MG63 (cell line): ENCODE measurements at places on chromosomes 12 and 14.
A peak's percentile ranks its signal among the peaks of the same experiment; 100 is the strongest.

GRCh38 chr14:89393222-89393745 lies 23.7 kb downstream of the FOXN3 start:
- no peak for DNase-seq

GRCh38 chr12:15728118-15728598 lies 61.0 kb downstream of the EPS8 start:
- DNase-seq, result peak; percentile 81

- DNase-seq, result no peak
Measured at GRCh38 chr14:33343016-33343415, 404.3 kb downstream of the NPAS3 start.

DNA sequence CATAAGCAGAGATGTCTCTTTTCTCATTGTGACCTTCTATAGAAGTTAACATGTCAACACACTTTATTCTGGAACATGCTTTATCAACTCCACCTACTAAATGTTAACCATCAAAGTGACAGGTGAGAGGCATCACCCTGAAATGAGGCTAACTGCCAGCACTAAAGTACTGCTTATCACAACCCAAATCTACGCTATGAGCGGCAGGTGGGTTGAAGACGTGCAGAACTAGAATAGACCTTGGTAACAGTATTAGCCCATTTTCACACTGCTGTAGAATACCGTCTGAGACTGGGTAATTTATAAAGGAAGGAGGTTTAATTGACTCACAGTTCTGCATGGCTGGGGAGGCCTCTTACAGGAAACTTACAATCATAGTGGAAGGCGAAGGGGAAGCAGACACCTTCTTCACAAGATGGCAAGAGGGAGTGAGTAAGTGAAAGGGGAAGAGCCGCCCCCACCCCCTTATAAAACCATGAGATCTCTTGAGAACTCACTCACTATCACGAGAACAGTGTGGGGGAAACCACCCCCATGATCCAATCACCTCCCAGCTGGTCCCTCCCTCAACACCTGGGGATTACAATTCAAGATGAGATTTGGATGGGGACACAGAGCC lies 359.0 kb downstream of the SEC23A start:
- no peak for DNase-seq

GRCh38 chr12:121561009-121561395 lies 19.8 kb downstream of the KDM2B start:
- no peak for DNase-seq

DNA sequence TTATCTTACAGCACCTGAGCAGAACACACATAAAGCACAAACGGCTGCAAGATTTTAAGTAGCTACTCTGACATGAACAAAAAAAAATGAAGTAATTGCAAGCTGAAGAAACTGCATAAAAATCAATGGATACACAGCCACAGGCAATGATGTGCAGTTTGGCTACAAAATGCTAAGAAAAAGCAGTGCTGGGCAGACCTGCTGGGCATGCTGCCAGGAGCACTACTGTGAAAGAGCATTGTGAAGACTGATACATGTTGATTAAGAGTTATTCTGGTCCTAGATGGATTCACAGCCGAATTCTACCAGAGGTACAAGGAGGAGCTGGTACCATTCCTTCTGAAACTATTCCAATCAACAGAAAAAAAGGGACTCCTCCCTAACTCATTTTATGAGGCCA lies 20.1 kb upstream of the RTN1 start:
- no peak for DNase-seq

DNA sequence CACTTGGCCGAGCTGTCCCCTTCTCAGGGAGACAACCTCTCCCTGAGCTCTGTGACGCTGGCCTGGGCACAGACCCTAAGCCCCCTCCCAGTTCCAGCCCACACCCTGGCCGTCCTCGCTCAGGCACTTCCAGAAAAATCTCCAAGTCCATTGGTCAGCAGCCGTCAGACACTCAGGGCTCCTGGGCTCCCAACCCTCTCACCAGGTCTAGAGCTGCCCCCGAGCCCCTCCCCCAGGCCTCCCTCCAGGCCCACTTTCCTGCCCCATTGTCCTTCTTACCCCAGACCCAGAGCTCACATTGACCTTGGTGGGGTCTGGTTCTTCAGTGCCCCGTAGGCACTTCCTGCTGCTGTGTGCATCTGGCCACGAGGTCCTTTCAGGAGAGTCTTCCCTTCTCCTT lies 249.3 kb upstream of the RTL1 start:
- DNase-seq, result no peak

DNA sequence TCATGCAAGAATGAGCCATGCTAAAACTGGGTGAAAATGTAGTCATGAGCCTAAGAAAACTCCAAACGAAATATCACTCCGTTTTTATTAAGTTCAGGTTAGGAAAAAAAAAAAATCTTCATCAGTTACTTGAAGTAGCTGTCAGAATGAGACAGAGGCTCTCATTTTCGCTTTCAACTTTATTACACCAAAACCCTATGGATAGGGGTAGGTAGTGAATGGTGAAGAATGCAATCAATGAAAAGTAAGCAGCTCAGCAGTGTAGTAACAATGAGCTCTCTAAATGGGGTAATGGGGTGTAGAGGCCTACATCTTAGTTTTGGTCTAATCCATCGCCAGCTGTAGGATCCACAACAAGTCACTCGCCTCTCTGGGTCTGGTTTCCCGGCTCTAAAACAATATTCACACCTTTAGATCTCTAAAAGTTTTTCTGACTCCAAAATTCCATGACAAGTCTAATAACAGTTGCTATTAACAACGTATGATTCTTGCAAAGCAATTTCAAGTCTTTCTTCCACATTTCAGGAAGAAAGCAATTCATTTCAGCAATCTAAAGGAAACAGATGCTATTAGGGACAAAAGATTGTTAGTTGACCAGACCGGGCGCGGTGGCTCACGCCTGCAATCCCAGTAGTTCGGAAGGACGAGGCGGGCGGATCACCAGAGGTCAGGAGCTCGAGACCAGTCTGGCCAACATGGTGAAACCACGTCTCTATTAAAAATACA lies 1.7 kb downstream of the BTBD7 start:
- DNase-seq, result no peak

- DNase-seq, result no peak
Measured at GRCh38 chr14:58054100-58054499, 97.9 kb downstream of the ARMH4 start.

- DNase-seq, result no peak
Measured at GRCh38 chr14:57435923-57436322, 45.5 kb downstream of the NAA30 start.

GRCh38 chr14:51715250-51715649 lies 63.5 kb downstream of the FRMD6 start:
- DNase-seq, result no peak

DNA sequence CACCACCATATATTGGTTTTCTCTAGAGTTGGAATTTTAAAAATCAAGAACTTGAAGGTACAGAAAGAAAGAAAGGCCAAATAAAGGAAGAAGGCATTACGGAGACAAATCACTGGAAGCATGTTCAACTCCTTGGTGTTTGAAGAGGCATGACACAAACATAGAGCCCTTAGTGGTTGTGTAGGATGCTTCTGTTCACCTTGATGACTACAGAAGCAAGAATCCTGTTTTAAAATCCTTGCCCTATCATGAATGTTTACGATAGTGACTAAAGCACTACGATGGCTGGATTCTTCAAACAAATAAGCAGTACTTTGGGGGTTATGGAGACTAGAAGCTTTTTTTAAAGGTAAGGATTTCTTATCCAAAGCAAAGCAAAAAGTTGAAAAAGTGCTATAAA lies 10.3 kb upstream of the ISM2 start:
- no peak for DNase-seq

DNA sequence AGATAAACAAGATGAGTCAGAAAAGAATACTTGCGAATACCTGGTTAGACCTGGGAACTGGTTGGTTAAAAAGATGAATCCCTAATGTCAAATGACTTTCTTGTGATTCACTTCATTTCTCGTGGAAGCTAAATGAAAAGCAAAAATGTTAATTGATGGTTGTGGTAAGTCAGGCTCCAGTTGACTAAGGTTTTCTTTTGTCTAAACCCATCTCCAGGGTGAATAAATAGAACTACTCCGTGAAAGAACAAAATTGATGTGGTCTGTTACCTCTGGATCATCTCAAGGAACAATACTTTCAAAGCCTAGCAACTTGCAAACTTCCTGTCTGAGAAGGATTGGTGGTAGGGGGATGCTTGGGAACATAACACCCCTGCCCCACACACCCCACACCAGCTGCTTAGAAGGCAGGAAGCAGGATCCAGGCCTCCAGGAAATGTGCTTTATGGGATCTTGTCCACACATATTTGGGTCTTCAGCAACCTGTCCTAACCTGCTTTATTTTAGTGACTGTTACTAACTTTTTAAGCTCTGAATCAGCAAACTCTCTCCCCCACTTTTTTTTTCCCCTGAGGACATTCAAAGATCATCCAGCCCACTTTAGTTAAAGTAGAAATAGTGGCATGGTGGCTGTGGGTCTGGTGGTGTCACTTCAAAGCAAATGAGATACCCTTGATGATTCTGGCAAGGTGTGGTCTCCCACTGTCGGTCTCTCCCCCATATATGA lies 60.4 kb upstream of the PTHLH start:
- DNase-seq, result no peak

GRCh38 chr14:40221428-40221827 lies 789.2 kb upstream of the FBXO33 start:
- no peak for DNase-seq

DNA sequence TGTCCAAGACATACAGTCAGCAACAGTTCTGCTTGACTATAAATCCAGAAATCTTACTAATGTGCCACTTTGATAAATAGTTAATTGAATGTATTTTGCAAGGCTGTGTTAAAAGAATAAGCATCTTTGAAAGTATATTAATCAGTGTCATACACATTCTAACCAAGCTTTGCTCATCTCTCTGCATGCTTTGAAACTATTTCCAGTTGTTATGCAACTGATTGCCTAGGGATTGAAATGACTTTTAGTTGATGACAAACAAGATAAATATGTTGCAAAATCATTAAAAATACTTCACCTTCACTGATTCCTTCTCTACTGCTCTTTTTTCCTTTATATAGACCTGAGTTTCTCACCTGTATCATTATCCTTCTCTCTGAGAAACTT lies 91.3 kb downstream of the AEBP2 start:
- no peak for DNase-seq

GRCh38 chr12:62170241-62170640 lies 90.0 kb upstream of the USP15 start:
- no peak for DNase-seq

DNA sequence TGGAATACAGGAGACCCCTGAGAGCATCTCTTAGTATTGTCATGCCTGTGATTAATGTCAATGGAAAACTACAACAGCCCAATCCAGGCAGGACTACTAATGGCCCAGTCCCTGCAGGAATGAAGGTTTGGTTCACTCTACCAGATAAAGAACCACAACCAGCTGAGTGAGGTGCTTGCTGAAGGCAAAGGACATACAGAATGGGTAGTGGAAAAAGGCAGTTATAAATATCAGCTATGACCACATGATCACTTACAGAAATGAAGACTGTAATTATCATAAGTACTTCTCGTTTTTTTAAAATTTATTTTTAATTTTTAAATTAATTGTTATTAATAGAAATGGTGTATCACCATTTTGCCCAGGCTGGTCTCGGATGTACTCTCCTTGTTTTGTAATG lies 17.2 kb upstream of the LPCAT3 start:
- no peak for DNase-seq

DNA sequence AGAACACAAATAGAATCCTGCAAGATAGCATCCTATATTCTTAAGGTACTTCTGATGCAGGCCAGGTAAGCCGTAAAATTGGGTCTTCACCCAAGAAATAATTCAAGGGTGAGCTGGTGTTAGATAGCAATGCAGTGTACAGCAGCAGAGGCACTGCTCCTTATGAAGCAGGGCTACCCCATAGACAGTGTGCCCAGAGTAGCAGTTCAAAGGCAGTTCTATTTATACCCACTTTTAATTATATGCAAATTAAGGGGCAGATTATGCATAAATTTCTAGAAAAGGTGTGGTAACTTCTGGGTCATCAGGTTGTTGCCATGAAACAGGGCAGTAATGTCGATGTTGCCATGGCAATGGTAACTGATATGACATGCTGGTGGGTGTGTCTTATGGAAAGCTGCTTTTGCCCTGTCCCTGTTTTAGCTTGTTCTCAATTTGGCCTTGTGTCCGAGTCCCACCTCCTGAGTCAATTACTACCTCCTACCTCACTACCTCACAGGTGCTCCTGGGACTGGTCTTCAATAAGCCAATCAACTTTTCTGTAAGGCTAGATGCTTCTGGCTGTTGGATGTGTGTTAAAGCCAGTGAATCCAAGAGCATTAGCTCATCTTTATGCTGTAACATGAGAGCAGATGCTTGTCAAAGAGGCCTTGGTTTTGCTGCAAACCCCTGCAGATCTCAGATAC lies 61.0 kb downstream of the PPM1A start:
- no peak for DNase-seq

DNA sequence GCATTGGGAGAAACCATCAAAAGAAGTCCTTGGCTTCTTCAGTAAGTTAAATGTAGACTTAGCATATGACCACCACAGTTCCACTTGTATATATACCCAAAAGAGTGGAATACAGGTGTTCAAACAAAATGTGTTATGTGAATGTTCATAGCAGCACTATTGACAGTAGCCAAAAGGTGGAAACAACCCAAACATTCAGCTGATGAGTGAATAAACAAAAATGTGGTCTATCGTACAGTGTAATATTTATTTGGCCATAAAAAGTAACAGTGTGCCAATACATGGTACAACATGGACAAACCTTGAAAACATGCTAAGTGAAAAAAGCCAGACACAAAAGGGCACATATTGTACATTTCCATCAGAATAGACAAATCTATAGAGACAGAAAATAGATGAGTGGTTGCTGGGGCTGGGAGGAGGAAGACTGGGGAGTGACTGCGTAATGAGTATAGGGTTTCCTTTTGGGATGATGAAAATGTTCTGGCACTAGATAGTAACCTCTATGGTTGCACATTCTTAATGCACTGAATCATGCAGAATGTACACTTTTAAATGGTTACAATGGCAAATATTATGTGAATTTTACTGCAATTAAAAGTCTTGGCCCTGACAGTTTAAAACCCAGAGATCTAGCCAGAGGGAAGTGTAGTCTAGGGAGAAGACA lies 5.5 kb downstream of the ERP29 start:
- DNase-seq, result peak; percentile 47

DNA sequence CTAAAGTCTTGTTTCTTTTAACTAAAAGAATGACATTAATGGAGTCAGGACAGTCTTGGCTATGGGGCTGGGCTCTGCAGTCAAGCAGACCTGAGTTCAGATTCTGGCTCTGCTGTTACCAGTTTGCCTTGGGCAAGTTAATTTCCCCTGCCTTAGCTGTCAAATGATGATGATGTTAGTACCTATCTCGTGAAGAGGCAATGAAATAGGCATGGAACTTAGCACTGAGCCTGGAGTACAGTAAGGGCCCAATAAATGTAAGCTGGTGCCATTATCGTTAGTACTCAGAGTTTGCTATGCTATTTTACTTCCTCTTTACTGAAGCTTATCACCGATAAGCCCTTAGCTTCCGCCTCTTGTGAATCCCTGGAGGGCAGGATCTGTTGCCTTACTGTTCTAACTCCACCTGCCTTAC lies 8.5 kb downstream of the FBXW8 start:
- DNase-seq, result no peak

DNA sequence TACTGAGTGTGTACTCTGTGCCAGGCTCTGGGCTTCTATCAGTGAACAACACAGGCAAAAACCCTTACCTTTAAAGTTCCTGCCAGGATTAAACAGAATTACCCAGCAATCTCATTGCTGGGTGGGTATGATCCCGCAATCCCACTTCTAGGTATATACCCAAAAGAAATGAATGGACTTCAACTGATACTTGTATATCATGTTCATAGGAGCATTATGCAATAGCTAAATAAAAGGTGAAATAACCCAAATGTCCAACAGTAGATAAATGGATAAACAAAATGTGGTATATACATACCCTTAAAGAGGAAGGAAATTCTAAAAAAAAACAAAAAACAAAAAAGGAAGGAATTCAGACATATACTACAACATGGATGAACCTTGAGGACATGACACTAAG lies 14.7 kb downstream of the DAZAP2 start:
- no peak for DNase-seq
